Right lobe of liver (tissue), 6 donors: ENCODE measurements at places on chromosomes 7 and 10. TPM values are rescaled to one million over a fixed set of nuclear protein-coding genes. Genes with fewer than 3 reads are reported as not detected.

Gene ASB10
- not detected for total RNA-seq

- DNase-seq: no peak
Measured at GRCh38 chr10:34235164-34235832, 579.8 kb downstream of the PARD3 start.

Gene C10orf62
- 4.1 TPM for total RNA-seq

- DNase-seq: no peak
Measured at GRCh38 chr10:69506834-69507713, 55.8 kb downstream of the TSPAN15 start.
